Activated naive CD8-positive, alpha-beta T cell treated with anti-CD3 and anti-CD28 coated beads for 36 hours (primary cell): ENCODE measurements at places on chromosomes 7 and 10. TPM values are rescaled to one million over a fixed set of nuclear protein-coding genes. Genes with fewer than 3 reads are reported as not detected.
A peak's percentile ranks its signal among the peaks of the same experiment; 100 is the strongest.

DNA sequence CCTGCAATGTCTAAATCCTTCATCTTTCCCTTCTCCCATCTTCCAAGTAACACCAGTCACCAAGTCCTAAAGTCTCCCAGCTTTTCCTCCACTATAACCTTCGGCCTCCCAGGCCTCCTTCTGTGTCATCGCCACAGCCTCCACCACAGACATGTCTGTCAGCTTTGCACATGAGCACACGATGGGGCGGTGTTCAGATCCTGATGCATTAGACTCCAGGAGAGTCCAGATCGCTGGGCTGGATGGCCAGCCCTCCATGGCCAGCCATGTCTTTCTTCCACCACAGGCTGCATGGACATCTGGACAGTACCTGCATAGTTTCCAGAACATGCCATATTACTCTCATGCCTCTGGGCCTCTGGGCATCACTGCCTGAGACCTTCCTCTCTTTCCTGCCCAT, 974.2 kb upstream of the ZNF722 start:
- H3K27ac ChIP-seq: no peak overlapping the region
- no peak overlapping the region for H3K4me3 ChIP-seq
- H3K4me1 ChIP-seq: no peaks in the 10 kb centered on the region
- no peak for DNase-seq

GRCh38 chr7:7857143-7857583, 111.4 kb upstream of the GLCCI1 start:
- peaks cover 37% of the 10 kb centered on the region for H3K36me3 ChIP-seq
- H3K27ac ChIP-seq: peak overlapping the region; percentile 12
- H3K4me3 ChIP-seq: no peak overlapping the region
- no peak for DNase-seq
- peaks cover 17% of the 10 kb centered on the region for H3K4me1 ChIP-seq
- H3K27me3 ChIP-seq: no peaks in the 10 kb centered on the region

Gene CAV1
- 1.5 TPM for total RNA-seq

DNA sequence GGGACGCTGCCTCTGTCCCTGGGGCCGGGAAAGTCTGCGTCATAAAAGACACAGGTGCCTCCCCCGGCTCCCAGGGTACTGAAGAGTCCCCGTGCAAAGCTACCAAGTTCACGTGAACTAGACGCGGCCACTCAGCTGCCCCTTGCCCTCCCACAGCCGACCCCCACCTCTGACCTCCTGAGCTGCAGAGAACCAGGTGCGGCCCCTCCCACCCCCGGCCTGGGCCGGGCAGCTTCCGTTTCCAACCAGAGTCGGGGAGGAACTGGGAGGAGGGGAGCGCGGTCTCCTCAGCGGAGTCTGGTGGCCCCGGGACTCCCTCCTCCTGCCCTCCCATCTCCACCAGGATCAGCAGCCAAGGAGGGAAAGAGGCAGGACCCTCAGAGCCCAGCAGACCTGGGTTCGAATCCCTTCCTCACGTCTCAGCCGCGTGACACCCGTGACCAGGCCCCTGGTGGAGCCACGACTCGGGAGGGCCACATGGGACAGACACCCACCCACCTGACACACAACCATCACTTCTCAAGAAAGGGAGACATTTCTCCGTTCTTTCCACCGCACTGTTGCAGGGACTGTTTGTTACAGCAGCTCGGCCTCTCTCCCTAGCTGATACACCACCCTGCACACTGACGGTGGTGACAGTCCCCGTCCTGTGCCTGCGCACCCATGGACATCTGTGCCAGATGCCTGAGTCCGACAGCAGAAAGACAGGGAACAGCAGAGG, 37.4 kb upstream of the PDGFA start:
- no peak overlapping the region for H3K27ac ChIP-seq
- no peaks in the 10 kb centered on the region for H3K4me1 ChIP-seq
- no peak overlapping the region for H3K4me3 ChIP-seq
- H3K36me3 ChIP-seq: peaks cover 14% of the 10 kb centered on the region
- H3K27me3 ChIP-seq: no peaks in the 10 kb centered on the region

Gene AOAH
- 7.1 TPM for total RNA-seq

- peaks cover 3% of the 10 kb centered on the region for H3K4me1 ChIP-seq
- no peaks in the 10 kb centered on the region for H3K27me3 ChIP-seq
- no peak for DNase-seq
- no peak overlapping the region for H3K27ac ChIP-seq
- H3K4me3 ChIP-seq: no peak overlapping the region
- H3K36me3 ChIP-seq: no peaks in the 10 kb centered on the region
Observed at GRCh38 chr10:7457478-7458316, 46.9 kb upstream of the SFMBT2 start.

GRCh38 chr7:7668706-7669105, 28.2 kb downstream of the UMAD1 start:
- no peak for DNase-seq
- H3K27me3 ChIP-seq: no peaks in the 10 kb centered on the region
- H3K4me1 ChIP-seq: peaks cover 45% of the 10 kb centered on the region
- H3K36me3 ChIP-seq: peaks cover 49% of the 10 kb centered on the region
- no peak overlapping the region for H3K4me3 ChIP-seq
- no peak overlapping the region for H3K27ac ChIP-seq
